ENCODE measurements at places on chromosomes 1 and 21.
A peak's percentile ranks its signal among the peaks of the same experiment; 100 is the strongest.

GRCh38 chr1:218705391-218705790 is 360.3 kb downstream of the TGFB2 start:
- no peak for DNase-seq

- no peak for DNase-seq
These were observed 532 bp upstream of the MANEAL start for GRCh38 chr1:37792943-37793686.

DNA sequence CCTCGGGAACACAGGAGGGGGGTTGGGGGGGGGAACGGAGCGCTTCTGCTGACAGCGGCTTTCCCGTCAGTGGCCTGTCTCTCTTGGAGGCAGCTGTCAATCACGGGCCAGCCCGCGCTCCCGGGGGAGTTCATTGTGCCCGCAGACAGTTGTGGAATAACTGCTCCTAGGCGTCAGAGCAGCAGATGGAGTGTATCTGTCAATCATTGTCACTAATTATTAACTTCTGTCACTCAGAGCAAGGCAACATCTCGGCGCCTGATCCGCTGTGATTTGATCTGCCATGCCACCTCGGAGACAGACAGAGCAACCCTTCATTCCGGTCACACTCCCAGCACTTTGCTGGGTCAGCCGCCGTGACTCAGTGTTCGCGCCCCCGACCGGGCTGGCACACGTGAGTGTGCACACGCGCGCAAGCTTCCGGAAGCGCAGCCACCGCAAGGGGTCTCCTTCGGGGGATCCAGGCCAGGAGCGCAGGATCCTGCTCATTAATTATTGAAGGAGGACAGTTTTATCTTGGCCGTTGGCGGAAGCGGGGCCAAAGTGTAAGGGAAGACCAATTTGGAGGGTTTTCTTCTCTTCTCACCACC is 75.8 kb downstream of the RRAGC start:
- DNase-seq = no peak

- peak; percentile 29 for DNase-seq
These were observed 11.3 kb downstream of the RPAP2 start for GRCh38 chr1:92310185-92310597.

DNA sequence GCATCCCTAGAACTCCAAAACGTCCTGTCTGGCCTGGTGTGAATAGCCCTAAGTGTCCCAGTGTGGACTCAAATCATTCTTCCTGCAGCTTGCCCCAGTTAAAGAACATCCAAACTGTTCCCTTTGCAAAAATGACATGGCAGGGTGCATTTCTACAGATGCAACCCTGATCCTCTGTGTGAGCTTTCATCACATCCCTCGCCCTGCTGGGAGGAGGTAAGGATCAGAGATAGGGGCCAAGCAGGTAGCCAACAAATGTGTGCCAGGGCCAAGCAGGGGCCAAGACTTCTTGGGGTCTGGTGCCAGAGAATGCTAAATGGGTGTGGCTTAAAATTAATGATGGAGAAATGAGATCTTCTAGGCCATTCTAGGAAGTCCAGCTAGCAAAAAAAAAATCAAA is 27.1 kb upstream of the MPZL1 start:
- DNase-seq = no peak
